RWPE2 (cell line): ENCODE measurements at places on chromosomes 2 and 18.
A peak's percentile ranks its signal among the peaks of the same experiment; 100 is the strongest.

DNA sequence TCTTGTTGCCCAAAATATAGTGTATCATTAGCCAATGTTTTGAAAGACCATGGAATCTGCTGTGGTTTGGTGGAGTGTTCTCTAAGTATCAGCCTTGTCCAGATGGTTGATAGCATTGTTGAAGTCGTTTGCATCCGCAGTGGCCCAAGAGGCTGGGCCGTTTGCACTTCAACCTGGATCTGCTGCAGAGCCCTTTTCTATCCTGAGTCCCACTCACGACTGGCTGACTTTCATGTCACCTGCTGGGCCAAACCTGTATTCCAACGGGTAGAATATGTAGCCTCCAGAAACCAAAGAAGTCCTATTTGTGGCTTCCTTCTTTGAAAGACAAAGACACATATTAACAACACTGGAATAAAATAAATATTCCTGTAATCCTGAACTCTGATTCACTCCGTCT, 1154.1 kb downstream of the RPIA start:
- H3K27ac ChIP-seq, result no peak overlapping the region
- H3K4me1 ChIP-seq, result no peaks in the 10 kb centered on the region
- peaks cover 13% of the 10 kb centered on the region for H3K27me3 ChIP-seq
- H3K36me3 ChIP-seq, result no peaks in the 10 kb centered on the region
- no peak overlapping the region for H3K4me3 ChIP-seq

DNA sequence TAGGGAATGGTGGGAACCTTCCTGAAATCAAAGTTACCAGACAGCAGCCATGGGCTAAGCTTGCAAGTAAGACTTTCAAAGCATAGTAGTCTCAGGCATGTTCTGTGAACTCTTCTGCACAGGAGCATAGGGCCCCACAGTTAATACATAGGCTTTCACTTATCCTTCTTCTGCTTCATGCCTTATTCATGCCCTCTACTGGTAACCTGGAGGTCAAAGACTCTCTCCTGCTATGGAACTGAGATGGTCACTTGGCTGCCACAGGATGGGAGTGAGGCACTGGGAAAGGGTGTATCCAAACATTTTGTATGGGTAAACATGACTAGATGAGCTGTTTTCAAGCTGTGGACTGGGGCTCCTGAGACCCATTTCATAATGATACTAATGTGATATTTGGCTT, 49.1 kb upstream of the ZNF638 start:
- H3K4me1 ChIP-seq, result no peaks in the 10 kb centered on the region
- H3K4me3 ChIP-seq, result no peak overlapping the region
- DNase-seq, result no peak

GRCh38 chr2:69830045-69830905, 815 bp downstream of the GMCL1 start:
- H3K27me3 ChIP-seq, result no peaks in the 10 kb centered on the region
- peak; percentile 63 for DNase-seq
- peaks cover 8% of the 10 kb centered on the region for H3K4me1 ChIP-seq
- H3K4me3 ChIP-seq, result peak overlapping the region; percentile 73

DNA sequence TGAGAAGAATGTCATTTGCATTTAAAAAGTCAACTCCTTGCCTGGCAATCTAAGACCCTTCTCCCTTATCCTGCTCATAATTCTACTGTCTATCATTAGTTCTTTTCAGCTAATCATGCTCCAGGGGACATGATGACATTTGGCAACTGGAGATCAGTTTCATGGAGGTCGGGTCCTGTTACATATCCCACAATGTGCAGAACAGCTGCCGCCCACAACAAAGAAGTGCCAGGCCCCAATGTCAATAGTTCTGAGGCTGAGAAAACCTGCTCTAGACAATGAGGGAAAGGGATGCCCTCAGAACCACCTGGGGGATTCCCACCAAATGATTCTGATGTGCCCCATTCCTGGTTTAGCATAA, 53.4 kb upstream of the IL1RL1 start:
- no peaks in the 10 kb centered on the region for H3K36me3 ChIP-seq
- H3K27ac ChIP-seq, result peak overlapping the region; percentile 48
- H3K4me1 ChIP-seq, result peaks cover 13% of the 10 kb centered on the region
- H3K27me3 ChIP-seq, result no peaks in the 10 kb centered on the region
- DNase-seq, result no peak
- no peak overlapping the region for H3K4me3 ChIP-seq

- H3K27ac ChIP-seq, result no peak overlapping the region
- H3K4me1 ChIP-seq, result no peaks in the 10 kb centered on the region
- no peaks in the 10 kb centered on the region for H3K27me3 ChIP-seq
- no peak overlapping the region for H3K4me3 ChIP-seq
- no peak for DNase-seq
Measured at GRCh38 chr18:33702625-33703024, 124.6 kb downstream of the ASXL3 start.

DNA sequence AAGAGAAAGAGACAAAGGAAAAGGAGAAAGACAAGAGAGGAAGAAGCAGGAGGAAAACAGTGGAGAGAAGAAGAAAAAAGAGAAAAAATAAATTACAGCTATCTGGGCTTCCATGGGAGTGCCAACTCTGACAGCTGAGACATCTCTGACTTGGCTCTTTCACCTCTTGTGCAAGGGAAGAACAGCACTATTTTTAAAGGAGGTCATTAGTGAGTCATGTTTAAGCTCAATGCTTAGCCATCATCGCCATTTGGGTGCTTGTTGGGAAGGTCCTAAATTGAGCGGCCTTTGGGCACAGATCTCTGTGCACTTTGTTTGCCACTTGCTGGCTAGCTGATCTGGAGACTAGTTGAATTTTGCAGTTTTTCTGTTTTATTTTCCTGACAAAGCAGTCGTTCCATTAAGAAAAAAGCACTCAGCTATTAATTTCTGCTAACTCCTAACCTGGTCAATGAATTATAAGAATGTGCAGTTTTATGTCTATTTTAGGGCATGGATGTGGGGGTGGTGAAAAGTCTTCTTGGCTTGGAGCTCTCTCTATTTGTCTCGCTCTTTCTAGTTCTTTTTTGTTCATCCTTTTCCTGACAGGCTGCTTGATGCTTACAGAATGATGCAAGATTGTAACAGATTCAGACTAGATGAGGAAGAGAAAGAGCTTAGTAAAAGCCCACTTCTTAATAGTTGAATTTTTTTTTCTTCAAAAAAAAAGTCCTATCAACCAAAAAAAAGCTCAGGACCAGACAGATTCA, 231.5 kb downstream of the SLC8A1 start:
- no peak overlapping the region for H3K27ac ChIP-seq
- H3K4me1 ChIP-seq, result no peaks in the 10 kb centered on the region
- H3K4me3 ChIP-seq, result no peak overlapping the region
- DNase-seq, result no peak
- no peaks in the 10 kb centered on the region for H3K27me3 ChIP-seq
- H3K36me3 ChIP-seq, result no peaks in the 10 kb centered on the region

GRCh38 chr2:144606466-144607095, 86.7 kb upstream of the ZEB2 start:
- no peak overlapping the region for H3K4me3 ChIP-seq
- no peaks in the 10 kb centered on the region for H3K36me3 ChIP-seq
- no peak overlapping the region for H3K27ac ChIP-seq
- H3K4me1 ChIP-seq, result no peaks in the 10 kb centered on the region
- DNase-seq, result no peak

DNA sequence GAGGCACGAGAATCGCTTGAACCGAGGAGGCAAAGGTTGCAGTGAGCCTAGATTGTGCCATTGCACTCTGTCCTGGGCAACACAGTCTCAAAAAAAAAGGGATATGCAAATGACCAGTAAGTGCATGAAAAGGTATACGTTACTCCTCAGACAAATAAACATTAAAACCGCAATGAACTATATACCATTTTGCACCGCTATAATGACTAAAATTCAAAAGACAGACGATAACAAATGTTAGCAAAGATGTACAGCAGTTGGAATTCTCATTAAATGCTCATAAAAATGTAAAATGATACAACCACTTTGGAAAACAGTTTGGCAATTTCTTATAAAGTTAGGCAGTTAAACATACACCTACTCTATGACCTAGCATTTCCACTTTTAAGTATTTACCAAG, 67.4 kb upstream of the MSH6 start:
- no peak for DNase-seq
- no peaks in the 10 kb centered on the region for H3K36me3 ChIP-seq
- no peak overlapping the region for H3K4me3 ChIP-seq
- no peaks in the 10 kb centered on the region for H3K27me3 ChIP-seq

GRCh38 chr2:15749460-15750432, 158.1 kb downstream of the DDX1 start:
- H3K4me1 ChIP-seq, result no peaks in the 10 kb centered on the region
- no peak overlapping the region for H3K27ac ChIP-seq
- no peaks in the 10 kb centered on the region for H3K27me3 ChIP-seq
- no peak overlapping the region for H3K4me3 ChIP-seq
- H3K36me3 ChIP-seq, result no peaks in the 10 kb centered on the region
- DNase-seq, result no peak
